ENCODE measurements at places on chromosomes 2 and 18.

- DNase-seq = peak; percentile 29
Observed at GRCh38 chr2:222468346-222468745, 44.0 kb downstream of the SGPP2 start.

- DNase-seq = no peak
Observed at GRCh38 chr2:188382107-188382506, 90.4 kb downstream of the GULP1 start.

DNA sequence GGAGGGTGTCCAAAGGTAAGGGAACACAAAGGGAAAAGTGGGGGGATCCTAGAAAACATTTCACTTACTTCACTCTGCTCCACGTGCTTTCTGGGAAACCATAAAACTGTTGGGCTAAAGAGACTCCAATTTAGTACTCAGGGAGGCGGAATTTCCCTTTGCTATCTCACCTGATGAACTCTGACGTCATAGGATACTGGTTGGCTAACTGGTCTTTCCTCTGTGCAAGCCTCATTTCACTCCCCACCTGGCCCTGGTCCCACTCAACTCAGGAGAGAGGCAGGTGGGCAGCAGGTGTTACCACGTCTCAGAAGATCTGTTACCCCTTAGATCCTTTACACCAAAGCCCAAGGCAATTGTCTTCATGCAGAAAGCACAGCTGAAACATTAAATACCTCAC, 51.8 kb upstream of the PMAIP1 start:
- DNase-seq = no peak

GRCh38 chr2:158009399-158009798, 92.3 kb upstream of the UPP2 start:
- DNase-seq = no peak

DNA sequence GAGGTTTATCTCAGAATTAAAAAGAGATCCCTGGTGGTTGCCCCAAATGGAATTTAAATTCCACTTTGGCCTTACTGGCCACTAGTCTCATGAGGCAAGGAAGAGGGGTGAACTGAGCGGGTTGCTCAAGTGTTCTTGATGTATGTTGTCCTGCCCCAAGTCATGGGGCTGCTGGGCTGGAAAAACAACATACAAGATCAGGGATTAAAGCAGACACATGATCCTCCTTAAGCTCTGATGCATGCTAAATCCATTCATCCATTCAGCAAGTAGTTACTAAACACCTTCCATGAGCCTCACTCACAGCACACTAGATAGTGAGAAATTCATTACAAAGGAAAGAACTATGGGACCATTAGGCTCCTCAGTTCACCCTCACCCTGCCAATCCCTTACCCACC, 196.3 kb downstream of the MREG start:
- DNase-seq = no peak

DNA sequence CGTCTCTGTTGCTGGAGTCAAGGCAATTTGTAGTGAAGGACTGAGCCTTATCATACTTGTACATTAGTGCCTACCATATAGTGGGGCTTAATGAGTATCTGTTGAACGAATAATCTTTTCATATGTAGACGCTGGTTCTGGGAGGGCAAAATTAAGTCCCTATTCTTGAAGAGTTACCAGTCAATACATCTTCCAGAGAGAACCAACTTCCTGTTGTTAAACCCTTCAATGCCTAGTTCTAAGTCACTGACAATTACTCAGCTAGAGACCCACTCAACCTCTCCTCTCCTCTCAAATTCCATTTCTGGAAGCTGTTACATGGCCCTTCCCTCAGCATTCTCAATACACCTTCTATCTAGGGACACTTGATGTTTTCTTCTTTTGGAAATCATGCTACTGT, 1.1 kb upstream of the MOB4 start:
- DNase-seq = no peak

DNA sequence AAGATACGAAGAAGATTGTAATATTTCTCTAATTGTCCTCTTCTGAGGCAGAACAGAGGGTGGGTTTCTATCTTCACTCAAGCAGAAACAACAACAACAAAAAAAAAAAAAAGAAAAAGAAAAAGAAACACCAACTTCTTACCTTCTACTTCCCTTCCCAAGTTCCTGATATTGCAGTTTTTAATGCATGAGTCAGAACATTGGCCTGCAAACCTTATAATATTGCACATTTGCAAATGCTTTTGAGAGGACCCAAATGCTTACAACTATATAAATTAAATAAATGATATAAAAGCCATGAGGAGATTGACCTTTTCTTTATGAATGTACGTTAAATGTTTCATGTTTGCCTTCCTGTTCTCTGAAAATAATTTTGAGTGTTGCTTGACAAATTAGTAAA, 37.3 kb downstream of the PAX3 start:
- no peak for DNase-seq

GRCh38 chr2:178219247-178219646, 24.9 kb downstream of the OSBPL6 start:
- DNase-seq = no peak

GRCh38 chr2:104874230-104874629, 20.3 kb downstream of the POU3F3 start:
- no peak for DNase-seq

DNA sequence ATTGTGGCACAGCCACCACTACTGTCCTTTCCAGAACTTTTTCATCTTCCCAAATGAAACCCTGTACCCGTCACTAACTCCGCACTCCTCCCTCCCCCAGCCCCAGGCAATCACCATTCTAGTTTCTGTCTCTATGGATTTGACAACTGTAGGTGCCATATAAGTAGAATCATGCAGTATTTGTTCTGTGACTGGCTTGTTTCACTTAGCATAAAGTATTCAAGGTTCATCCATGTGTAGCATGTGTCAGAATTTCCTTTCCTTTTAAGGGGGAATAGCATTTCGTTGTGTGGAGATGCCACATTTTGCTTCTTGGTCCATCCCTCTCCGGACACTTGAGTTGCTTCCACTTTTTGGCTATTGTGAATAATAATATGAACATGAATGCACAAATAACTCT, 842 bp upstream of the CKAP2L start:
- no peak for DNase-seq

DNA sequence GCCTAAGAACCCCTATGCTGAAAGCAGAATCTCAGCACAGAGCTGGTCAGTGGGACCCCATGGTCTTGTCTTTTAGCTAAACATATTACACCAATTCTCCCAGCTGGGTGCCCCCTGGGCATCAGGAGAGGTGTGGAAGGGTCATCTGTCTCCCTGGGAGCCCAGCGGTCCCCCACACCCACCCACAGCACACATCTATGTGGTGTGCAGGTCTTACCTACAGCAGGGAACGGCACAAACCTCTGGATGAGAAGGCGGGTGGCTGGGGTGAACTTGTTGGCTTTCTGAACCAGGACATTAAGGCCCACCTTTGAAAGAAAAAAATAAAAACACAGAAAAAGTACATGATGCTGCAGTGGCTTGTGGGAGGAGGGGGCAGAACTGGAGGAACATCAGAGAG, 70.7 kb downstream of the EMX1 start:
- DNase-seq = no peak

DNA sequence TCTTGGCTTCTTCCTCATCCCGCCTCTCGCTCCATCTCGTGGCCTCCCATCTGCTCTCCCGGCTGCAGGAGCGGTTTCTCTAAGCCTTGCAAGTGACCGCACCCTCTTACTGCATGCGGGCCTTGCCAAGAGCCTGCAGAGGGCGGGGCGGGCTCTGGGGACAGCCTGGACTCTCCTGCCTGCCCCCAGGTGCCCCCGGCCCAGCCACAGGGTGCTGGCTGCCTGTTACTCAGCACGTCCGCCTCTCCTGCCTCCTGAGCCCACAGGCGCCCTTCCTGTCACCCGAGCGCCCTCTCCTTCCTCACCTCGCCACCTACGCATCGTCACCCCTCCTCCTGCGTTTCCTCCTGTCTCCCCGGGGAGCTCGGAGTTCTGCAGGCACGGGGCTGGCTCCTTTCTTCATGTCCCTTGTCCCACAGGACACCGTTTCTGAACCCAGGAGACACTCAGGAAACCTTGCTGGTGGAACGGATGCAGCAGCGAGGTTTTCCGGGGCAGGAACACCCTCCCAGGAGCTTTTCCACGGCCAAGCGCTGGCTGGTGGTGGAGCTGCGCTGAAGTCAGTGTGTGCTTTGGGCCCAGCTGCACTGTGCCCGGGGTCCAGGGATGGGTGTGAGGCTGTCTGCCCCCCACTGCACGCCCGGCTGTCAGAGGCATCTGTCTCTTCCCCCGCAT, 28.5 kb downstream of the HPCAL1 start:
- no peak for DNase-seq

GRCh38 chr2:6510532-6510931, 355.2 kb downstream of the CMPK2 start:
- DNase-seq = no peak

DNA sequence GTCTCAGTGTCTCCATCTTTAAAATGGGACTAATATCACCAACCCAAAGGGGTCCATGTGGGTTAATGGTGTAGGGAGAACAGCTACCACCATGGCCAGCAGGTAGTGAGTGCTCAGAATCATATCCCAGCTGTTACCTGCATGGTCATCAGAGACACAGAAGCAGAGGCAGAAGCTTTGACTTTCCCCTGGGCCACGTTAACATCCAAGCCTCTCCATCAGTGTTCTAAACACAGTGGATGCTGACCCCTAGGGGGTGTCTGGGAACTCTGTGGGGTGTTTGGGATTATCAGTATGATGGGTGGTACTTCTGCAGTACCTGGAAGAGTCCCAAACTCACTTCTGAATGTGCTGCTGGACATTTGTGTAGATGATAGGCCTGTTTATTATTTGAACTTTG, 93.6 kb downstream of the GYPC start:
- no peak for DNase-seq

- no peak for DNase-seq
Observed at GRCh38 chr2:38152035-38152434, 76.1 kb upstream of the CYP1B1 start.

- DNase-seq = no peak
Observed at GRCh38 chr2:96555146-96555610, 18.6 kb downstream of the ARID5A start.

DNA sequence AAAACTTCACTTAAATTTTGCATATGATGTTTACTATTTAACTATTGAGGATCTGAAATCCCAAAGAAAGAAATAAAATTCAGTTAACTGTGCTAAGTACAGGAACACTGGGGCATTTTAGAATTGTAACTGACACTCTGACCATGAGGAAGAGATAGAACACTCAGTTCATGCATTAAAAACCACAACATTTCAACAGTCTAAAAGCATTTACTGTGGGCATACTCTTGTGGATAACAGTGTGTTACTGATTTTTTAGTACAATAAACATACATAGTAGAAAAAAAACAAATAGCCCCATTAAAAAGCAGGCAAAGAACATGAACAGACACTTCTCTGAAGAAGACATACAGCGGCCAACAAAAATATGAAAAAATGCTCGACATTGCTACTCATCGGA, 1122.7 kb upstream of the PIK3C3 start:
- DNase-seq = no peak

- DNase-seq = no peak
Observed at GRCh38 chr18:51430538-51430937, 233.1 kb upstream of the MEX3C start.

DNA sequence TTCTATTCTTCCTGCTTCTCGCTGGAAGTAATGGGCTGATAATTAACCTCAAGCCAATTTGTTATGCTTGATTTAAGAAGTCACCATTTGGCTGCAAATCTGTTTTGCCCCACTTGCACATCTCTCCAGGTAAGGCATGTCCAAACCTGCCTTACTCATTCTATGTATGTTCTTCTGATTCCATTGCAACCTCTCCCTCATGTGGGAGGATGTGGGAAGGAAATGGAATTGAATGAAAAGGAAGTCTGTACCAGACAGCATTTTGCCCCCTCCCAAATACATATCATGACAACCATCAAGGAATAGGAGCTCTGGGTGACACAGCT, 131.7 kb downstream of the NRP2 start:
- no peak for DNase-seq

DNA sequence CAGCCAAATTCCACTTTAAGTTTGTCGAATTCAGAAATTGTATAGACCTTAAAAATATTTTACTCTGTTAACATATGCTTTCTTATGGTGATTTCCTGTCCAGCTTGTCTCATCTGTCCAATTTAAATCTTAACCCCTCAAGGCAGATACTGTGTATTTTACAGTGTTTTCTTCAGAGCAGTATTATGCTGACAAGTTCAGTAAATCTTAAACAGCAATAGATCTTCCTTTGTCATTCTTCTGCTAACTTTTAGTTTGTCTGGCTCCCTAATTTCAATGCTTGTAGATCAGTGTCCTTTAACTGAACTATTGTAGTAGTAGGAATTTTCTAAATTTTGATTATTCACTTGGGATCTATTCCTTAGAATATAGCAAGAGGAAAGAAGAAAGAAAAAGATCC, 52.8 kb upstream of the MEIS1 start:
- DNase-seq = no peak

GRCh38 chr2:7356909-7357584, 439.8 kb downstream of the RNF144A start:
- DNase-seq = no peak

DNA sequence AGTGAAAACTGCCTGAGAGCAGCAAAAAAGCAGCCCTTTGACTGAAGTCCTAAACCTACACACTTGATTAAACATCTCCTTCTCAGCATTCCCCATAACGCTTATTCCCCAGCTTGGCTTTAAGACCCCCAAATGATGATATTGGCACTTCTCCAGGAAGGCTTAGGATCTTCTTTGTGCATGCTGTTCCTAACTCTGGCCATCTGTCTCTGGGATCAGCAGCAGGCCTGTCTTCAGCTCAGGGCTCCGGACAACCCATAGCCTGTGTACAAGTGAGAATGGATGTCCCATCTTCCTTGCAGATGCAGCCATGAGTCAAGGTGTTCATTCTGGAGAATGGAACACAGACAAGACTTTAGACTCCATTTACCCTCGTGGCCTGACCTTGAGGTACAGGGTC, 81.6 kb upstream of the TMEM17 start:
- no peak for DNase-seq

- no peak for DNase-seq
Observed at GRCh38 chr18:4831791-4832375, 365.2 kb downstream of the AKAIN1 start.

GRCh38 chr2:122378521-122378920, 623.1 kb downstream of the TSN start:
- no peak for DNase-seq
